AG08395 (cell line): ENCODE measurements at places on chromosomes 2 and 18.
A peak's percentile ranks its signal among the peaks of the same experiment; 100 is the strongest.

DNA sequence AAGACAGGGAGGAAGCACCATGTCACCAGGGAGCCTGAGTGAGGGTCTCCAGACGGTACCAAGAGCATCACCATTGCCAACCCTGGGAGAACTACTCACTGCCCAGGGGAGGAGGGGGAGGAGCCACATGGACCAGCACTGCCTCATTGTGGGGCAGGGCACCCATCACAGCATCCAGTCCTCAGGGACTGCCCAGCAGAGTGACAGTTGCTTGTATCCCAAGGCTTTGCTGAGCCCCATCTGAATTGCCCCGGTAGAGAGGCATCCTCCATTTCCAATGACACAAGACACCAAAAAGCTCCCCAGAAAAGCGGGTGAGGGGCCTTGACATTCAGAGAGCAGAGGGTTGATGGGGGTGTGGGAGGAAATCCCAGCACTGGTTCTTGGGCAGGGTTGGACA lies 6.8 kb upstream of the CIB4 start:
- DNase-seq = no peak

GRCh38 chr18:56388571-56388970 lies 249.8 kb downstream of the TXNL1 start:
- no peak for DNase-seq

DNA sequence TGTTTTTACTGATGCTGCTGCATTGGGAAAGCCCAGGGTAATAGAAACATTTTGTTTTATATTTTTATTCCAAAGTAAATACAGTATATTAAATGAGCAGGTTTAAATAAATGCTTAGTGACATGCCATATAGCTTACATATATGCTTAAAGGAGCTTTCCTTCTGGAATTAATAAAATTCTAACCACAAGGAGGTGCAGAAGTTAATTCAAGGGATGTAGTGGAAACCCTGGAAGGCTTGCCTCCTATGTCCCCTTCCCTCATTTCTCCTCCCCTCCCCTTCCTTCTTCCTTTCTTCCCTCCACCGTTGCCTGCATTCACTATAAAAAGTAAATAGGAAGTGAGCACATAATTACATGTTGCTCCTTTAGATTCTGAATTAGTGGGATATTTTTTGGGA lies 96.3 kb downstream of the UBE2E3 start:
- no peak for DNase-seq

- no peak for DNase-seq
These were observed 18.5 kb upstream of the DTNA start for GRCh38 chr18:34691614-34692013.

- DNase-seq = peak; percentile 23
These were observed 3.5 kb downstream of the TMEM127 start for GRCh38 chr2:96262306-96262705.

DNA sequence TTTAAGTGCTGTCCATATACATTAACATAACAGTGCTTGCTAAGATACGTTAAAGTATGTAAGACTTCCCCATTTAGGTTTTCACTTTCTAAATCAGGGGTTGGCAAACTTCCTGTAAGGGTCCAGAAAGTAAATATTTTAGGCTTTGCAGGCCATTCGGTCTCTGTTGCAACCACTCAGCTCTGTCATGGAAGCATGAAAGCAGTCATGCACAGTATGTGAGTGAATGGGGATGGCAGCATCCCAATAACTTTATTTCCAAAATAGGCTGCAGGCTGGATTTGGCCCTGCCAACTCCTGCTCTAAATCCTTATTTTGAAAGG lies 128.7 kb downstream of the PLA2R1 start:
- DNase-seq = no peak

- DNase-seq = no peak
These were observed 214.1 kb downstream of the HDAC4 start for GRCh38 chr2:239186516-239187357.

GRCh38 chr2:228039752-228040534 lies 141.5 kb downstream of the SPHKAP start:
- DNase-seq = peak; percentile 34

GRCh38 chr2:191875859-191876258 lies 29.0 kb upstream of the CAVIN2 start:
- DNase-seq = no peak

DNA sequence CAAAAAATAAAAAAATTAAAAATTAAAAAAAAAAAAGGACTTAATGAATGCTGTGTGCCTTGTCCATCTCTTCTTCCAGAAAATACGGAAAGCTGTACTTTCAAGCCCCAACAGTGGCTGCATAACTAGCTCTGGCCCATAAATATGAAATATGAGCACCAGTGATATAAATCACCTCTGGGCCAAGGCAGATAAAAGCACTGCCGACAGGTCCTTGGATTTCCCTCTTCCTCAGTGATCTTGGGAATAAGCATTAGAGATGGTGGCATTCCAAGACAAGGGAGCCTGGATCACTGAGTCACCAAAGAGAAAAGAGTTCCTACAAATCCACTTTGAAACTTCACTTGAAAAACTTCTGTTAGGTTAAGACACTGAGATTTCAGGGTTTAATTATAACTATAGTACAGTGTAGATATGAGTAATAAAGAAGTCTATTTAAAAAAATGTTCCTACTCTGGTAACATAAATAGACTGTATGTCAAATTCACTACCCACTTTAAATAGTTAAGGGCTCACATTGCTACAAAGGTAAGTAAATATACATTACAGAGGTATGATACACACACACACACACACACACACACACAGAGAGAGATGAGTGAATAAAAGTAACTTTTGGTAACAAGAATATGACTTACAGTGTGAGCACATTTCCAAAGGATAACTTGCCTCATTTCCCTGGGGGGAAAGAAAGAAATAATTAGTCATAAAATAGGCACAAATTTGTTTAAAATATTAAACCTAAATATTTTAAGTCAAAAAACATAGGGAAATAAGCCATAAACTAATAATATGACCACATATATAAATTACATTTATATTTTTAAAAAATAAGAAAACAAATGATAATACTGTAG lies 35.6 kb downstream of the PPP3R1 start:
- DNase-seq = no peak

GRCh38 chr18:72908181-72908580 lies 40.4 kb upstream of the NETO1 start:
- DNase-seq = no peak

GRCh38 chr2:27369471-27370025 lies 590 bp downstream of the EIF2B4 start:
- peak; percentile 85 for DNase-seq

GRCh38 chr2:67952066-67952465 lies 110.7 kb downstream of the C1D start:
- DNase-seq = no peak

GRCh38 chr18:59024829-59025228 lies 114.9 kb upstream of the SEC11C start:
- peak; percentile 14 for DNase-seq

GRCh38 chr2:43024515-43025011 lies 201.8 kb downstream of the ZFP36L2 start:
- peak; percentile 64 for DNase-seq

DNA sequence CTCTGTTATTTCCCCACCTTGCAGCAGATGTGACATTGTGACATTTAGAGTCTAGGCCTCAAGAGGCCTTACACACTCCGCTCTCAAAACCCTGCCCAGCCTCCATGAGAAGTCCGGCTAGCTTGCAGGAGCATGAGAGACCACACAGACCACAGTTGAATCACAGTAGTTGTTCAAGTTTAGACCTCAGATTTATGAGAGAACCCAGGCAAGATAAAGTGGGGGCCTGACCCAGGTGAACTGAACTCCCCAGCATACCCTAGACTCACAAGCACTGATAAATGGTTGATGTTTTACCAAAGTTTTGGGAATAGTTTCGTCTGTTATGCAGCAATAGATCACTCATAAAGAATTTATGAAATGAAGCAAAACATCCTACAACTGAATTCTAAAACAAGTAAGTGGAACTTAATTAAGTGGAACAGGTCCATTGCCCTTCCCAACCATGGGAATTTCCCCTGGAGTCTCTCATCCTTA lies 4.7 kb upstream of the STAT1 start:
- DNase-seq = no peak

GRCh38 chr2:224870341-224870740 lies 154.2 kb upstream of the CCDC195 start:
- no peak for DNase-seq

GRCh38 chr2:11819235-11819729 lies 72.8 kb downstream of the LPIN1 start:
- no peak for DNase-seq

DNA sequence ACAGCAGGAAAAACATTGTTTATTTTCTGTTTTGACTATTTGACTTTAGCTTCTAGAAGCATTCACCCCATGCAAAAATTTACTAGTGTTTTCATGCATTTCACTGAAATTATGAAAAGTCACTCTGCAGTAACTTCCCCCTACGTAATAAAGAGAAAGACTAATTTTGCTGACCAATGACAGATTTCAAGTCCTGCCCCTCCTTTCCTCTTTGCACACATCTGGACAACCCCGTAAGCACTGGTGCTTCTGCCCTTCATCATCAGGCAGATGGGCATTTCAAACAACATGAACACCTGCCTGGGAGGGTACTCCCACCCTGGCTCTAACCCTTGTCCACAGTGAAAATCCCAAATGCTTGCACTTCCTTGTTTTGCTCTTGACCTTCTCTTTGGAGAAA lies 815.0 kb upstream of the ID2 start:
- DNase-seq = no peak

DNA sequence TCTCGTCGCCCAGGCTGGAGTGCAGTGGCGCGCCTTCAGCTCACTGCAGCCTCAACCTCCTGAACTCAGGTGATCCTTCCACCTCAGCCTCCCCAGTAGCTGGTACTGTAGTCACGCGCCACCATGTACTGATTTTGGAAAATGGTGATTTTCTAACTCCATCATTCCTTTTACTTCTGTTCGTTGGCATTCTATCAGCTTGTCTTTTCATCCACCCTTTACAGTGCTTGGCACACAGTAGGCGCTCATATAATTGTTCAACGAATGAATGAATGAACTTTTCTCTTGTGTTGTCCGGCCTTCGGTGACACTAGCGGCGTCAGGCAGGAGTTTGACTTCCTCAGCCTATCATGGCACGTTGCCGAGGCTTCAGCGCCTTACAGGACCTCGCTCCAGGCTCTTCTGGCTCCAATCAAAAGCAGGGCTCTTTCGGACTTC lies 373 bp upstream of the MTHFD2 start:
- no peak for DNase-seq

DNA sequence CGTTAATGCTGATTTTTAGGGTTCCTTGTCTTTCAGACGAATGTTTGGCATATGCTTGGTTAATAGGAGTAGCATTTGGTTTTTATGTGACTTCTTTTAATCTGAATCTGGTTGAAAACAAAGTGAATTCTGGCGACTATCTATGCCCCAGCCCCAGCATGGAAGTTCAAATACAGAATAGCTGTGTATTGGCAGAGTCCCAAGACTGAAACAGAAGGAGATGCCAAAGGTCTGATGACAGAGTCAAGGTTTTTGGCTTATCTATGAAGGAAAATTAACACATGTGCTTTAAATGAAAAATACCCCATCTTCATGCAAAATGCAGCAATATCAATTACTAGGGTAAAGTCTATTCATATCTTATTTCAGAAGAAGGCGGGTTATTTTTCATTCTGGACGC lies 734.8 kb upstream of the NXPH2 start:
- no peak for DNase-seq

DNA sequence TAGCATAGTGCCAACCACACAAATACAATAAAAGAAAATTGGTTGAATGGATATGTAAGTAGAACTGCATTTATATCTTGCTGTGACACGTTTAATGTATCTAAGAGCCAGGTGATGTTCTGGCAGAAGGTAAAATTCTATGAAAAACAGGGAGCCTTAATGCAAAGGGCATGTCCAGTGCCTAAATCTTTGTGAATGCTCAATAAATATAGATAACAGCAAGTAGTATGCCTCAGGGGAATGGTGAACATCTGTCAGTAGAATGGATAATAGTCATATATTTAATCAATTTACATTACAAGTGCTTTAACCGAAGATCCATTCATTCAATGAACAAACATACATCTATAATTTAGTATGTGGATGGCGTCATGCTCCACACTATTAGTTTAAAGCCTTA lies 43.7 kb upstream of the NYAP2 start:
- no peak for DNase-seq

- peak; percentile 5 for DNase-seq
These were observed 245.4 kb downstream of the NAPG start for GRCh38 chr18:10771053-10771709.

- no peak for DNase-seq
These were observed 580.6 kb upstream of the SOX11 start for GRCh38 chr2:5111581-5111980.

DNA sequence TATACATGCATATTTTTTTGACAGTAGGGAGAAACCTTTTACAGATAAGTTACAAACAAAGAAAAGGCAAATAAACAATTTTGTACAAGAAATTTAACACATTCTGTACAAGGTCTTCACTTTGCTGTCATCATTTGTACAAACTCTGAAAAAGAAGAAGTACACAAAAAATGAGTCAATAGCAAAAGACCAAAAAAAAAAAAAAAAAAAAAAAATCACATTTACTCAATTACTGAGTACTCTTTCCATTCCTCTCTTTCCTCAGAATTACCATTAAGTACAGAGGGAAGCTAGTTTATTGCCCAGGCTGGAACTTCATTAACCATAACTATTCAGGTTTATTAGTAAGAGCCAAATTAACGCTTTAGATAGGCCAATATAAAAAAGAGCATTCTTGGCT lies 5.6 kb upstream of the STPG4 start:
- no peak for DNase-seq

- DNase-seq = no peak
These were observed 175.3 kb upstream of the SIX3 start for GRCh38 chr2:44766220-44766619.

- no peak for DNase-seq
These were observed 19.4 kb downstream of the TOGARAM2 start for GRCh38 chr2:29000481-29000880.

DNA sequence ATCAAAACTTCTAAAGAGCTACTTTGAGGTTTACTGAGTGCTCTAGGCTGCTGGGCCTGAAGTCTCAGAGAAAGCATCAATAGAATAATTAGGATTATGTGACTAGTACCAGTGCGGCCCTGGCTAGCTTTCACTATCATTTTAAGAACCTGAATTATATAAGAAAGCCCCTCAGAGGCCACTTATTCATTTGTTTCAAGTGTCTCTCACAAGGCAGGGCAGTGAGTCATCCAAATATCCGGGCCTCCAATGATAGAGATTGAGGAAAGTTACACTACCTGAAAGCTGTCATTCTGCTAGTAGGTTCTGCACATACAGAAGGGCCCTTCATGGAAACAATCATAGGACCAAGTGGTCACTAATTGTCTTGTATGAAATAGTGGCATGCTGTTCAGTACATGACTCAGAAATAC lies 193.1 kb downstream of the L3MBTL4 start:
- DNase-seq = no peak

- DNase-seq = no peak
These were observed 949 bp downstream of the CDC42EP3 start for GRCh38 chr2:37670378-37671008.

GRCh38 chr18:6150430-6150829 lies 255.1 kb upstream of the TMEM200C start:
- DNase-seq = no peak

- DNase-seq = peak; percentile 71
These were observed 76.0 kb downstream of the EMX1 start for GRCh38 chr2:72993147-72993932.

DNA sequence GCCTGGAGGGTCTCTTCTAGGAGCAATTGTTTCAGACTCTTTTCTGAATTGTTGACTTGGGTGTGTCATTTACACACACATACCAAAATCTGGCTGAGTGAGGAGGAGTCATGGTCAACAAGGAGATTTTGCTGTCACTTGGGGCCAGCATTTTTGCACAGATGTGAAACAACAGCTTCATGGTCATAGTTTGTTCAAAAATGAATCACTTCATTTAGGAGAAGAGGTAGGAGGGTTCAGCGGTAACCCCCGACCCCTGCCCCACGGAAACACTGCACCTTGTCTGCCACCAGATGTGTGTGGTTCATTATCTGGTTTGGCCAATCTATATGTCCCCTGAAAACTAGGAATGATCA lies 42.2 kb downstream of the LBH start:
- DNase-seq = no peak
